ENCODE measurements at places on chromosomes 6 and 20. TPM values are rescaled to one million over a fixed set of nuclear protein-coding genes. Genes with fewer than 3 reads are reported as not detected.

The TFAP2B gene
- total RNA-seq = not detected

The TUBB gene
- 99.5 TPM for total RNA-seq

The ADGB gene
- not detected for total RNA-seq

The SOX18 gene
- total RNA-seq = not detected

The RPL10A gene
- total RNA-seq = 1,708 TPM

The PTPRK gene
- 3.4 TPM for total RNA-seq

The UBD gene
- total RNA-seq = not detected

The TTK gene
- 0.52 TPM for total RNA-seq

The RHAG gene
- not detected for total RNA-seq

The ID4 gene
- total RNA-seq = not detected

The CTAGE9 gene
- total RNA-seq = not detected

The ATP6V1G2 gene
- 0.73 TPM for total RNA-seq

The EYA2 gene
- 0.10 TPM for total RNA-seq

The PI3 gene
- not detected for total RNA-seq

The BEND6 gene
- 1.0 TPM for total RNA-seq

The EYS gene
- under 0.01 TPM for total RNA-seq

The SLC32A1 gene
- 0.21 TPM for total RNA-seq

The RIPOR3 gene
- 0.42 TPM for total RNA-seq

The NR2E1 gene
- total RNA-seq = not detected

The MYB gene
- 4.8 TPM for total RNA-seq

The ZNF391 gene
- 0.84 TPM for total RNA-seq

The ARHGAP40 gene
- total RNA-seq = not detected

The IDH3B gene
- total RNA-seq = 103 TPM

The CYP24A1 gene
- 0.10 TPM for total RNA-seq

The FAXC gene
- total RNA-seq = not detected

The TP53TG5 gene
- total RNA-seq = under 0.01 TPM

The RIPPLY2 gene
- total RNA-seq = under 0.01 TPM

The FUT9 gene
- under 0.01 TPM for total RNA-seq

The MPIG6B gene
- total RNA-seq = 11.5 TPM

The RRAGD gene
- 6.8 TPM for total RNA-seq

The PAX1 gene
- total RNA-seq = not detected

The CCHCR1 gene
- total RNA-seq = 4.3 TPM

The ZNF311 gene
- 0.10 TPM for total RNA-seq

The CRISP2 gene
- not detected for total RNA-seq

The EMILIN3 gene
- total RNA-seq = under 0.01 TPM

The HCRTR2 gene
- total RNA-seq = not detected

The TCF21 gene
- total RNA-seq = not detected

The PTPRT gene
- under 0.01 TPM for total RNA-seq

The PDE7B gene
- 0.42 TPM for total RNA-seq

The PHF10 gene
- total RNA-seq = 64.5 TPM

The HLA-DQA1 gene
- total RNA-seq = 12.5 TPM

The LAMA4 gene
- total RNA-seq = 0.42 TPM

The RAB44 gene
- 1.3 TPM for total RNA-seq

The TGM3 gene
- 0.10 TPM for total RNA-seq

The UBE2C gene
- 1.6 TPM for total RNA-seq

The PEDS1 gene
- 28.3 TPM for total RNA-seq

The SEL1L2 gene
- not detected for total RNA-seq

The CST1 gene
- not detected for total RNA-seq

The ENPP4 gene
- total RNA-seq = 17.5 TPM

The GRM1 gene
- not detected for total RNA-seq

The GSTA2 gene
- not detected for total RNA-seq

The NANP gene
- 2.0 TPM for total RNA-seq

The DZANK1 gene
- total RNA-seq = 0.84 TPM

The FAM110A gene
- total RNA-seq = 10.6 TPM

The GABRR1 gene
- 0.10 TPM for total RNA-seq

The RBCK1 gene
- total RNA-seq = 49.4 TPM

The CDS2 gene
- total RNA-seq = 49.1 TPM
